A375 (cell line): ENCODE measurements at places on chromosomes 16 and 17. TPM values are rescaled to one million over a fixed set of nuclear protein-coding genes. Genes with fewer than 3 reads are reported as not detected.

Gene SHISA6
- total RNA-seq, result not detected in 2 replicates

Gene ODAD4
- 7.9 and 9.4 TPM in 2 replicates for total RNA-seq

Gene TMEM220
- not detected in 2 replicates for total RNA-seq

Gene SDF2
- 44.1 and 50.7 TPM in 2 replicates for total RNA-seq

Gene TMC7
- total RNA-seq, result 3.9 and 4.2 TPM in 2 replicates

Gene LRRC46
- 0.32 and 0.98 TPM in 2 replicates for total RNA-seq

Gene TPPP3
- total RNA-seq, result 0.64 and 1.7 TPM in 2 replicates

Gene STAC2
- 0.21 TPM in 1 of 2 replicates, not detected in the other for total RNA-seq

Gene PRSS22
- not detected in 2 replicates for total RNA-seq

Gene SP2
- 4.0 and 5.4 TPM in 2 replicates for total RNA-seq

Gene ABCA9
- total RNA-seq, result 0.03 and 0.23 TPM in 2 replicates

Gene PTGES3L
- total RNA-seq, result 0.30 and 0.69 TPM in 2 replicates

Gene ZNF263
- total RNA-seq, result 88.5 and 92.5 TPM in 2 replicates

Gene TLCD3A
- 20.8 and 27.3 TPM in 2 replicates for total RNA-seq

Gene SLC7A5
- total RNA-seq, result 507 and 590 TPM in 2 replicates

Gene REXO5
- total RNA-seq, result 13.7 and 15.8 TPM in 2 replicates

Gene CLEC3A
- total RNA-seq, result 0.11 and 0.15 TPM in 2 replicates

Gene ABCA8
- 0.88 and 5.8 TPM in 2 replicates for total RNA-seq

Gene CDRT15L2
- not detected in 2 replicates for total RNA-seq

Gene UBFD1
- 85.3 and 88.8 TPM in 2 replicates for total RNA-seq
